ENCODE measurements at places on chromosomes 6 and 20.

- no peak for DNase-seq
Measured at GRCh38 chr6:45640081-45640491, 262.4 kb upstream of the SUPT3H start.

- no peak for DNase-seq
Measured at GRCh38 chr6:106488494-106489370, 128.2 kb downstream of the CRYBG1 start.

- no peak for DNase-seq
Measured at GRCh38 chr6:132287101-132287500, 114.2 kb downstream of the MOXD1 start.

- DNase-seq = no peak
Measured at GRCh38 chr6:110620065-110620464, 143.7 kb upstream of the SLC22A16 start.

DNA sequence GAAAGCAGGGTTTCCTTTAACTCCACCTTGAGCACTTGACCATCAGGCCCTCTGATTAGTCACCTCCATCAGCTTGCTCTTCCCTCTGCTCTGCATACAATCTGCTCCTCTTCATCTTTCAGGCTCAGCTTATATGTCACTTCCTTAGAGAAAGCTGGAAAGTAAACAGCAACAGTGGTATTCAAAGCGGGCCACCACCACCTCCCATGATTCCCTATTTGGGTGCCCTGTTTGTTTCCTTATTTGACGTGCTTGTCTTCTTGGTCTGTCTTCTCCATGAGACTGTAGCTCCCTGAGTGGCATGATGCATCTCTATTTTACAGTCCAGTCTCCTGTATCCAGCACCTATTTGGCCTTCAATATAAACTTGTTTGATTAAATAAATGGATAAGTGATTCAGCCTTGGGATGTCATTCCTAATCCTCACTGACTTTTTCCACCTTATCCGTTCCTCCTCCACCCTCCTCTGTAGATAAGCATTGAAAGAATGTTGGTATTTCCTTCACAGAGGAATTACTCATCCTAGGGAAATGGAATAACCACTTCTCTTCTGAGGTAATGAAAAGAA lies 102.8 kb upstream of the SGK1 start:
- DNase-seq = no peak

- DNase-seq = no peak
Measured at GRCh38 chr20:42361402-42361970, 743.3 kb upstream of the CHD6 start.

DNA sequence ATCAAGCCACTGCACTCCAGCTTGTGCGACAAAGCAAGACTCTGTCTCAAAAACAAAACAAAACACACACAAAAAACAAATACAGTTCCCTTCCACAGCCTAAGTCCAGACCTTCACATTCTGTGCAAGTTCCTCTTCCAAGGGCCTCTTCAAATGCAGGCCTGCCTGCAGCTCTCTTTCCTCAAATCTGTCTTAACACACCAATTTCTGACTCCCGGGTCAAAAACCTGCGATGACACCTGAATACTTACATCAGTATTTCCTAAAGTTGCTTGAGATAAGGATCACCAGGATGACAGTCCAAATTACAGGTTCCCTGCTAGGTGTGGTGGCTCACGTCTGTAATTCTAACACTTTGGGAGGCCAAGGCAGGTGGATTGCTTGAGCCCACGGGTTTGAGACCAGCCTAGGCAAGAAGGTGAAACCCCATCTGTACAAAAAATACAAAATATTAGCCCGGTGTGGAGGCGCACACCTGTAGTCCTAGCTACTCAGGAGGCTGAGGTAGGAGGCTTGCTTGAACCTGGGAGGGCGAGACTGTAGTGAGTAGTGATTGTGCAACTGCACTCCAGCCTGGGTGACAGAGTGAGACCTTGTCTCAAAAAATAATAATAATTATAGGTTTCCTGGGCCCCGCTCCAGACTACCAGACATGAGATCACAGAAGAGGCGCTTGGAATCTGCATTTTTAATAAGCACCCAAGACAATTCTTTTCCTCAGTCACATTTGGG lies 8.8 kb upstream of the PARD6B start:
- no peak for DNase-seq

DNA sequence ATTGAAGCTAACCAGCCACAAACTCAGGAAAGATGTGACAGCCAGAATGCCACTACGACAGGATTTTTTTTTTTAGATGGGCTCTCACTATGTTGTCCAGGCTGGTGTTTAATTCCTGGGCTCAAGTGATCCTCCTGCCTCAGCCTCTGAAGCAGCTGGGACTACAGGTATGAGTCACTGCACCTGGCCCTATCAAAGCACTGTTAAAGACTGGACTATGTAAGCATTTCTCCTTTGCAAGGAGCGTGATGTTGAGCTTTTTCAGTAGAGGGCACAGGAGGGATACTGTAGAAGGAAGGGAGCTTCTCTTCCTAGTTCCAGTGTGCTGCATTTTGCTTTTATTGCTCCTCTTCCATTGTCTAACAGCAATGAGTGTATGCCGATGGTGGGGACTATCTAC lies 35.8 kb downstream of the ZBTB9 start:
- no peak for DNase-seq

Data from amygdala (tissue), 56 donors.